ENCODE measurements at places on chromosomes 3 and 15.

DNA sequence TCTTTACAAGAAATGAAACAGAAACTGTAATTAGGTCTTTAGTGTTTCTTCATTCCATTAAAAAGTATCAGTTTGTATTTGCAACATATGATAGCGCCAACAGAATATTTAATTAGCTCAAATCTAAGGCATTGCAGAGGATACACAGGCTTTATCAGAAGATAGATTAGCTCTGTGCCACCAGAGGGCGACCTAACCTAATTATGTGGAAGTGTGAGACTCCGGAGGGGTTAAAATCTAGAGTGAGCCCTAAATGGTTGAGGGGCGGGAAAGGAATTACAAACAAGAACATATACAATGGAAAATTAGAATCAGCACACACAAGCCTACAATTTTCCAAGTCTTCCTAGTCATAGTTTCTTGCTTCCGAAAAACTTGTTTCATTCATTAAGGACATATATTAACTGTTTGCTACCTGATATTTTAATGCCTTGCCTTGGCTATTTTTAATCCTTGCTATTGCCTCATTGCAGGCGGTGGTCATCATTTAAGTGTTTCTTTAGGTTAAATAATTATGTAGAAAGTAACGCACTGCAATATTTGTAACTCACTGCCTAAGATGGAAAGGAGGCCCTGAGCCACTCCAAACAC lies 18.0 kb upstream of the RYR3 start:
- DNase-seq, result peak; percentile 4

- no peak for DNase-seq
These were observed 82.5 kb downstream of the ADAMTS17 start for GRCh38 chr15:100259266-100259665.

DNA sequence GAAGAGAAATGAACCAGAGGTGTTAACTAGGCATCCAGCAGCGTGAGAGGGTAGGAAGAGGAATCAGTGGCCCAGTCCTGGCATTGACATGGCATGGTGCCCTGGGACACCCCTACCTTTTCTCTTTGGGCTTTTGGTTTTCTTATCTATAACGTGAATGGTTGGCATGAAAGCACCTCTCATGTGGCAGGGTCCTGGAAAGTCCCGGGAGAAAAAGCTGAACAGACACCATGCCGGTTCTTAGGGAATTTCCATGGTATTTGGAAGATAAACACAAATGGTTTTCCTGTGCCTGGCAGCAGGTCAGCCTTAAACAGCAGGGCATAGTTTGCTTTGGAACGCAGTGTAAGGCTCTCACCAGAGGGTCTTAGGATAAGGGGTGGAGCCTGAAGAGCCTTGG lies 15.4 kb downstream of the ARNT2 start:
- no peak for DNase-seq

DNA sequence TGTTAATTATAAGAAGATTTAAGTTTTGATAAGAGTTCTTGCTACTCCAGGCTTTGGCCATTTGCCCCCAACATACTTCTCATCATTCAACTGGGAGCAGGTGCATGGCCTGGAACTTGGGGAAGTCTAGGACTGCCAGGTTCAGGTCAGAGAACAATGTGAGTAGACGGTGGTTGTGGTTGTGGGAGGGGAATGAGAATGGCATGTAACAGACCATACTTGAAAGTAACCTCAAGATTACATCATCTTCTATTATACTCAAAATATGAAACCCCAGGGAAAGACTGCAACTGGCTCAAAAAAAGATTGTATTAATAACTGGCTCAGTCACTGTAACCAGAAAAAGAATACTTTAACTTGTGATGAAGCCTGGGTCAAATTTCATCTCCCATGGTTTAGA lies 364.9 kb upstream of the DPPA4 start:
- DNase-seq, result peak; percentile 0

DNA sequence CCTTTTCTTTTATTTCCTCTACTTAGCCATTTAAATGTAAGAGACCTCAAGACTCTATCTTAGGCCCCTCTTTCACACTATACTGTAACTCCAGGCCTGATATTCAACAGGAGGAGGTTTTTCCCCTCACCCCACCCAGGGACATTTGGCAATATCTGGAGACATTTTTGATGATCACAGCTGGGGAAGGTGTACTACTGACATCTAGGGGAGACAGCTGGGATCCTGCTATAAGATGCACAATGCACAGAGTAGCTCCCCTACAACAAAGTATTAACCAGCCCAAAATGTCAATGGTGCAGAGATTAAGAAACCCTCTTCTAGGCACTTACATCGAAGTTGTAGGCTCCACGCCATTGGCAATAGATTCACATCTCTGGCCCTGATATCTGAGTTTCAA lies 517.5 kb upstream of the UBE2E2 start:
- DNase-seq, result no peak

DNA sequence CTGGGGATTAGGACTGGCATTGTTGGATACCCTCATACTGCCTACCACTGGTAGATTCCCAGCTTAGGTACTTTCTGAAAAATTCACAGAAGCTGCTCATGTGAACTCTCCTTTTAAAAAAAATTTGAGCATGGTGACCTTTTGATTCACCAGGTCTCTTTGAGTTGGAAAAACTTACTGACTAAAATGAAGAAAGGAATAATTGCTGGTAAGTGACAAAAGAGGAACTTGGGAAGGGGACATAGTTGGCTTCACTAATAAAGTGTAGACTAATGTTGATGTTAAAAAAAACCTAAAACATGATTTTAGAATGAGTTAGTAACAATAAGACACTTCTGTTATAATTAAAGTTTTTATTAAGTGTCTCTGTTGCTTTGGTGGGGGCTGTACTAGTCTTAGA lies 8.6 kb downstream of the VPS8 start:
- no peak for DNase-seq

DNA sequence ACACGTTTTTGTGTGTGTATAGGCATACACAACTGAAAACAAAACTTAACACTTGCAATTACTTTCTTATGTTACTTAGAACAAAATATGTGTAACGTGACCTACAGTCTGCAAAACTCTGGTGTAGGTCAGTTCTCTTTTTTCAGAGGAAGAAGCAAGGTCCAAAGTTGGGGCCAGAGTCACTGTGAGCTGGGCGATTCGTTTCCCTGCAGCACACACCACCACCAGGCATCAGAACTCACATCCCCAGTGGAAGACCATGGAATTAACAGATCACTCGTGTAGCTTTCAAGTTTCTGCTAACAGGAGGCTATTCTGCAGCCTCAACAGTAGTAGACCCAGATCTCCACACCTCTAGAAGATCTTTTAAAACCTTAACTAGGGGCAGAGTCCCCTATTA lies 25.8 kb downstream of the ANP32A start:
- no peak for DNase-seq

DNA sequence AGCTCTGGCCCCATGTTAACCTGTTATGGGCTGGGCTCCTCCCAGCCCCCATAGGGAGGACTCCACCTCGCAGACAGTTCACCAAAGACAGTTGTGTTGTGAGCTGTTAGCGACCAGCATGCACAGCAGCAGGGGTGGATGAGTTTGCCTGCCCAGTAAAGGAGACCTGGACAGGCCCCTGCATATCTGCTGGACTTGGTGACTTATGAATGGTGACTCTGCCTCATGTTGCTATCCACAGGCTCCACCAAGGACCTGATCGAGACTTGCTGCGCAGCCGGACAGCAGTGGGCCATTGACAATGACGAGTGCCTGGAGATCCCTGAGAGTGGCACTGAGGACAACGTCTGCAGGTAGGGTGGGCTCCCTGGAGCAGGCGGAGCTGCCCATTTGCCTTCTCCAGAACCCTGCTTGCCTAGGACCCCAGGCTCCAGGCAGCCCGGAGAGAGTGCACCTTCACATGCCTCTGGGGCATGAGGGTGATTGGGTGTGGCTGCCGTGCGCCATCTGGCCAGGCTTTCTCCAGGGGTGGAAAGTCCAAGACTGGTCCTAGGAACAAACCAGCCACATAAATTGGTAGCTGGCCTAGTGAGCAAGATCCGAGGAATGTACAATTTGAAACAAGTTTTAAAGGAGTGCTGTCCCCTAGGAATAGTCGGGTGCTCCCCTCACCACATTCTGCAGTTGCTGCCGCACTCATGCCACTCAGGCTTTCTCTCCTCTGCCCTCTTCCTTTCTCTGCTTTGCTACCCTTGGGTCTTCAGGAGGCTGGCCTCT lies 59.1 kb downstream of the FBLN2 start:
- DNase-seq, result no peak

- DNase-seq, result no peak
These were observed 4.7 kb downstream of the LTF start for GRCh38 chr3:46460051-46460450.

DNA sequence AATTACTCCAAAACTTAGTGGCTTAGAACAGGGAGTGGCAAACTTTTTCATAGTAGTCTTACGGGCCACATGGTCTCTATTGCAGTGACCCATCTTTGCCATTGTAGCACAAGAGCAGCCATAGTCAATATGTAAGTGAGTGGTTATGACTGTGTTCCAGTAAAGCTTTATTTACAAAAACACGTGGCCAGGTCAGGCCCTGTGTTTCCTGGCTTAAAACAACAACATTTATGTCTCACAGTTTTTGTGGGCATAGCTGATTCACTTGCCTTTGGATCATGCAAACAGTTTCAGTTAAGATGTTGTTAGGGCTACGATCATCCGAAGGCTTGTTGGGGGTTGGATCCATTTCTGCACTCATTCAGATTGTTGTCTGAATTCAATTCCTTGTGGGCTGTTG lies 103.8 kb downstream of the CHCHD6 start:
- DNase-seq, result no peak

GRCh38 chr3:114508208-114508607 lies 214.4 kb downstream of the TIGIT start:
- no peak for DNase-seq

Data from CD4-positive, alpha-beta T cell treated with Interleukin-1 beta for 1 hour (primary cell).